ENCODE measurements at places on chromosomes 11 and 22.

DNA sequence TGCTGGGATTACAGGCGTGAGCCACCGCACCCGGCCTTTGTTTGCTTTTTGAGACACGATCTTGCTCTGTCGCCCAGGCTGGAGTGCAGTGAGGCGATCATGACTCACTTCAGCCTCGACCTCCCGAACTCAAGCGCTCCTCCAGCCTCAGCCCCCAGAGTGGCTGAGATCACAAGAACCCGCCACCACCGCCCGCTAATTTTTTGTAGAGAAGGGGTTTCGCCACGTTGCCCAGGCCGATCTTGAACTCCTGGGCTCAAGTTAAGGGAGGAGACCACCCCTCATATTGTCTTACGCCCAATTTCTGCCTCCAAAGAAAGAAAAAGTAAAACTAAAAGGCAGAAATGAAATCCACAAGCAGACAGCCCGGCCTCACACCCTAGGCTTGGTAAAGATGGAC is 1.5 kb upstream of the POLA2 start:
- no peak for DNase-seq

DNA sequence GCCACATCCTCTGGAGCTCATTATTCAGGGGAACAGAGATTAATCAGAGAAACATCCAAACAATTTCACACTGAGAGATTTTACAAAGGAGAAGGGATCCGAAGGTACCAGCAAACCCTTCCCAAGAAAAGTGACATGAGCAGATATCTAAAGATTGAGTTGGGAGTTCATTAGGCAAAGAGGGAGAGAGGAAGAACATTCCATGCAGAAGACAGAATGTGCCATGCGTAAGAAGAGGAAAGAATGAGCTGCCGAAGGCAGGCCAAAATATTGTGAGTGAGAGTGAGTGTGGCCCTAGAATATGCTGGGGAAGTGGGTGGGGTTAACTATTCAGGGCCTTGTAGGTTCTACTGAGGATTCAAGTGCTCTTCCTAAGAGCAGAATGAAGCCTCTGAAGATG is 50.0 kb upstream of the LYVE1 start:
- no peak for DNase-seq

DNA sequence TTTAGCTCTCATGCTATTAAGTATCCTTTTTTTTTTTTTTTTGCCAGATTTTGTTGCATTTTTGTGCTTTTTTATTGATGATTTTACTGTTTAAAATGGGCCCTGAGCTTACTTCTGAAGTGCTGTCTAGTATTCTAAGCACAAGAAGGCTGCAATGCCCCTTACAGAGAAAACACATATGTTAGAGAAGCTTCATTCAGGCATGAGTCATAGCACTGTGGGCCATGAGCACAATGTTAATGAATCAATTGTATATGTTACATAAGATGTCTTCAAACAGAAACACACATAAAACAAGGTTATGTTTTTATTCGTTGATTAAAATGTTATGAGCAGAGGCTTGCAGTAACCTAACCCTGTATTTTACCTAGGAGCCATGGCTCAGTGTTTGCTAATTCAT is 117.8 kb upstream of the C11orf87 start:
- DNase-seq = no peak

DNA sequence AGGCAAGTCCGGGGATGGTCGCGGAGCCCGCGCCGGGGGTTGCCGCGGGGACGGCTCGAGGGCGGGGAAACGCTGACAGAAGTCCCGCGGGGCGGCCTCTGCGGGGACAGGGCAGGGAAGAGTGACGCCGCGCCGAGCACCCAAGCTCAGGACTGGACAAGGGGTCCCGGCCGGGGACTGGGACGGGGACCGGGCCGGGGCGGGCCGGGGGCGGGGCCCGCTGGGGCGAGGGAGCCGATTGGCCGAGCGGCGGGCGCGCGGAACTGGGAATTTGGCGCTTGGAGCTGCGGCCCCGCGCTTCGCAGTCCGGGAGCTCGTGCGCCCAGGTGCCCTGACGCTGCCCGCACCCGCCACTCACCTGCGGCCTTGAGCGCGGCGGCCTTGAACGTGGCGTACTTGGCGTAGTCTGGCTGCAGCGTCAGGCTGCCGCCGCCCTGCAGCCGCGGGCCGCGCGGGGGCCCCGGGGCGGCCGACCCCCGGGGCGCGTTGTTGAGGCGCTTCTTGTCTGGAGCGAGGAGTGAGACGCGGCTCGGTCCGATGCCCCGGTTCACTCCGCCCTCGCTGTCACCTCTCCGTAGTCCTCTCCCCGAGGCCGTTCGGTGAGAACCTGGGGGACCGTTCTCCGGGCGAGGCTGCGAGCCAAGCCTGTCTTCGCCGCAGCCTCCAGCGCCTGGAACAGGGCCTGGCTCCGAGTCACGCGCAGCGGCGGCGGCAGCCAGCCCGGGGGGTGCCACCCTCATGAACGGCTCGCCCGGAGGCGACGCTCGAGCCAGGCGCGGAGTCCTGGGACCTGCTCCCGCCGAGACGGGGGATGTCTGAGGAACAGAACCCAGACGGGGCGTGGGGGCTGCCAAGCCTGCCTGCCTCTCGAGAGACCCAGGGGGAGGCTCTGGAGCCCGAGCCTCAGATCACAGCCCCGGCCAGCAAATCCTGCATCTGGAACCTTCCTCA is 4.5 kb downstream of the SHISA8 start:
- DNase-seq = no peak

GRCh38 chr11:105046898-105047579 is 1.9 kb upstream of the CARD16 start:
- DNase-seq = no peak

DNA sequence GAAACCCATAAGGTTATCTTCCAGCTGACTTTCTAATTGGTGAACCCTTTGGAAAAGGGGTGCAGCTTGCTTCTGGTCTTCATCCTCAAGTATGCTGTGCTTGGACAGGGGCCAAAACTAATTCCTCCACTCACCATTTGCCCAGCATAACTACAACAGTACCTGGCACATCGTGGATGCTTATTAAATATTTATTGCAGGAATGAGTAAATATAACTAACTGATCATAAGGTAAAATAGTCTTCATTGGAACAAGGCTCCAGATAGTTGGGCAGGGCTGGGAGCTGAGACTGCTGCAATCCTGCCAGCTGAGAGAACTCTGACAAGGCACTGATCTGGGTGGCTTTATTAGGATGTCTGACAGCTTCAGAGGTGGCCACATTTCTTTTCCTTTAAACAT is 2.4 kb upstream of the SIDT2 start:
- DNase-seq = no peak

- no peak for DNase-seq
Measured at GRCh38 chr11:537622-538430, 499 bp downstream of the LRRC56 start.

- no peak for DNase-seq
Measured at GRCh38 chr11:120431633-120432032, 79.9 kb upstream of the GRIK4 start.

DNA sequence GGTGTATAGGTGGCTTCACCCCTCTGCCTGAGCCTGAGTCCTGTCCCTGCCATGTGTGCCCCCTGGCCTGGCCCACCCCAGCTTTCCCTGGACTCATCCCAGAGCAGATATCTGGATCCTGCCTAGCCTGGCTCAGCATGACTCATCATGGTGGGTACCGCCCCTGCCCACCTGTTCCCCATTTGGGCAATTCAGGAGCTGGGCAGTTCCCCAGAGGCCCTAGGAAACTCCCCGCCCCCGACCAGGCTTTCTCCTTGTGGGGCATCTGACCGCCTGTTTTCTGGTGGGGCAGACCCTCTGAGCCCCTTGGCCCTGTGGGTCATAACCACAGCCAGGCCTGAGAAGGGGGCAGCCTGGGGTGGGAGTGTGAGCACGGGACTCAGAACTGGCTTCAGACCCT is 4.4 kb downstream of the TSPO start:
- DNase-seq = no peak

- peak; percentile 65 for DNase-seq
Measured at GRCh38 chr22:19291218-19291579, 320 bp downstream of the CLTCL1 start.

DNA sequence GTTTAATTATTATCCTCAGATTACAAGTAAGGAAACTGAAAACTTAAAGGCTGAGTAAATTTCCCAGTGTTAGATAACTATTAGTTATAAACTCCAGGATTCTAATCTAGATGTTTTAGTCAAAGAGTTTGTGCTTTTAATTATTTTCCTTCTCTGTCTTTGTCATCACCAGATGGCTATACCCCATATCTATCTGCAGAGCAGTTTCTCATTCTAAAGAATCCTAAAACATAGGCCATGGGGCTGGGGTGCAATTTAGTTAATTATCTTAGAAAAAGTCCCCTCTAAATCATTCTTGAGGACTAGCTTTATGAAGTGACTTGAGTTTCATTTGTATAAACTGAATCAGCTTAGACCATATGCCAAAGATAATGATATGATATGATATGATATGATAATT is 556.3 kb upstream of the ANO5 start:
- DNase-seq = no peak
